ENCODE measurements at places on chromosomes 4 and X. TPM values are rescaled to one million over a fixed set of nuclear protein-coding genes. Genes with fewer than 3 reads are reported as not detected.

GRCh38 chrX:85922821-85923220, 124.5 kb downstream of the CHM start:
- no peak for DNase-seq

Gene GAGE12F
- polyA plus RNA-seq: not detected

Gene FRG2
- not detected for polyA plus RNA-seq

- DNase-seq: no peak
These were observed 77.9 kb upstream of the ADRA2C start for GRCh38 chr4:3688018-3688998.

DNA sequence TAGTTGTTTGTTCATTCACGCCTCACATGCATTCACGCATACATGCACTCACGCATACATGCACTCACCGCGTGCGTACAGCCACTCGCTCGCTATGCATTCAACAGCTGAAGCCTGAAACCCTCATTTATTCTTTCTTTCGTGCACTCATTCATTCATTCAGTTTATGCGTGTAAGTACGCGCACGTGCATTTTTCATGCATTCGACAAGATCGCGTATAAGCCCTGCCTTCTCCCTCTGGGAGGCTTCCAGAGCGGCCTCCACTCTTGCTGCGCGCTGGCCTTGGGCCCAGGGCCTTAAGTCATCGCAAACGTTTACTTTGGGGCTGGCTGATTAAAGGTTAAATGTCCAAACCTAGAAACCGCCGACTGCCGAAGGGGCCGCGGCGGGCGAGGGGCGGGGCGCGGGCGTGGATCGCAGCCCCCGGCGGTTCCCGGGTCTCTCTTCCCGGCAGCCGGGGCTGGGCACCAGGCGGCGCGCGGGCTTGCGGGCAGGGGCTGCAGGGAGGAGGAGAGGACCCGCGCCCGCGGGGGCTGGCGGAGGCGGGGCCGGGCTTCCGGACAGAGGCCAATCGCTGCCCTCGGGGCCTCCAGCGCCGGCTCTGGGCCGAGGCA, at the start of gene GYG2:
Gene GYG2, plus strand, starts transcription at position 587 of the 615 bp plus-strand sequence. CDS start 1,259 bp downstream, outside the sequence.
- no peak for DNase-seq

Gene SPOCK3
- 15.4 TPM for polyA plus RNA-seq

Gene EREG
- polyA plus RNA-seq: not detected

Gene ALAS2
- 9.3 TPM for polyA plus RNA-seq

DNA sequence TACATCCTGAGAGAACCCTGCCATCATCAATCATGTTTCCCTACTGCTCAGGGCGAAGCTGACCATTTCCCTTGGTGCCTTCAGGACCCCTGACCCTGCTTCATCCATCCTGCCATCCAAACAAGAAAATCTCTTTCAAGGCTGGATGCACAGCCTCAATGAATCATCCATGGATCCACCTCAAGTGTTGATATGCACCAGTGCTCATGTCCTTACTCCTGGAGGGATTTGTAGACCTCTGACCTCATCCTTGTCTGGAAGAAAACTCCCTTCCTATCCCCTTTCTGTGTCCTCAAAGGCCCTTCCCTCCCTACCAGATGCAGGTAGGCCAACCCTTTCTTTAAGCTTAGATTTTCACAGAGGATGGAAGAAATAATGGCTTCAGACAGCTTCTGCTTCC, 24.6 kb downstream of the BEX3 start:
- no peak for DNase-seq

DNA sequence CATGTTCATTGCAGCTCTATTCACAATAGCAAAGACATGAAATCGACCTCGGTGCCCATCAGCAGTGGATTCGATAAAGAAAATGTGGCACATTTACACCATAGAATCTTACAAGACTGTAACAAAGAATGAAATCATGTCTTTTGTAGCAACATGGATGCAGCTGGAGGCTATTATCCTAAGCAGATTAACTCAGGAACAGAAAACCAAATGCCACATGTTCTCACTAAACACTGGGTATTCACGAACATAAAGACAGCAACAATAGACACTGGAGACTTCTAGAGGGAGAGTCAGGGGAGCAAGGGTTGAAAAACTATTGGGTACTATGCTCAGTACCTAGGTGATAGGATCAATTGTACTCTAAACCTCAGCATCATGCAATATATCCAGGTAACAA, 180.5 kb downstream of the PPP1R2C start:
- no peak for DNase-seq

- DNase-seq: no peak
These were observed 309.4 kb downstream of the ANTXR2 start for GRCh38 chr4:79763486-79764075.

DNA sequence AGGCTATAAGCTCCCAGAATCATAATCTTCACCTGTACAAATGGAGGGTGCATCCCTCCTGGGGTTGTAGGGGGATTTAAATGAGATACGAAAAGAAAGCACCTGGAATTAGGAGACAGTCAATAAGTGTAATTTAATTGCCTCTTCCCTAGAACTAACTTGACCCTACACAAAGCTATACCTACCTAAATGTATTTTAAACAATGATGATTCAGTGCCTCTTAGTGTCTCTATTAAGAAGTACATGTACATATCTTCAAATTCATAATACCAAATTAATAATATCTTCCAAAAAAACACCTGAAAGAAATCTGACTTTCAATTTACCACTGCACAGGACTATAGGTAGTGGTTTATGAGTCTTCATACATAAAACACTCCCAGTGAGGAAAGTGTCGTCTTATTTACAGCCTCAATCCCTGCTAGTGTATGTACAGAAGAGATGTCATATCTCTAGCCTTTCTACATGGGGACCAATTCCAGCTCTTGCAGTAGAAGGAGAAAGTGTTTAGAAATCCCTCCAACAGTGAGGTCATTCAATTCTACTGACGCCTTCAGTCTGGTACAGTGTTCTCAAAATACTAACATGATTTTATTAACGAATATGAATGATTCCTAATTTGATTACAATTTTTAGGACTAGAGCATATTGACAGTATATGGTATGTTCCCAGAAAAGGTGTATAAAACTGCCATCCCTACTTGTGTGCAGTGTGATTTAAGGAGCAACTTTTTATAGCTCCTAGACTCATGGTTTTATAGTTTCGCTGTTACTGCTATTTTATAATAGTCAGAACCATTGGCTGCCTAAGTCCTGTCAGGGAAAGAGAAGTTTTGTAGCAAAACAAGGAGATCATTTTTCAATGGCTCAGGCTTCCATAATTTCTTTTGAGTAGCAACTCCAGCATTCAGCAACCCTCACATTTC, 282.7 kb downstream of the UNC5C start:
- no peak for DNase-seq

DNA sequence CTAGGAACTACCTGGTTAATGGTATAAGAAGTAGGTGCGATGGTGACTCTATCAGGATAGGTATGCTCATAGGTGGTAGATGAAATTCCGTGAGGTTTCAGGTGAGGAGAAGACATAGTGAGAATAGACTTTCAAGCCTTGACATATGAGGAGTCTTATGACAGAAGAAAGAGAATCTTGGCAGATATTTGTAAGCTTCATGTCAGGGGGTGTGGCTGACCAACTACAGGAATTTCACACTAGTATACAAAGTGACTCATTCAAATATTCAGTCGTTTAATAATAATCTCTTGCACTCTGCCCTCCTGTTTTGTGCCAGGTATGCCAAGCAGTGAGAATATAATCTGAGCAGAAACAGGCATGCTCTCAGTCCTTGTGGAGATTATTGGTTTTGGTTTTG, 22.8 kb downstream of the PACRGL start:
- DNase-seq: no peak

- DNase-seq: no peak
These were observed 24.8 kb upstream of the WDR19 start for GRCh38 chr4:39157520-39157919.

Gene USP51
- 12.3 TPM for polyA plus RNA-seq

GRCh38 chr4:1047976-1048772, 36.7 kb downstream of the FGFRL1 start:
- DNase-seq: no peak

DNA sequence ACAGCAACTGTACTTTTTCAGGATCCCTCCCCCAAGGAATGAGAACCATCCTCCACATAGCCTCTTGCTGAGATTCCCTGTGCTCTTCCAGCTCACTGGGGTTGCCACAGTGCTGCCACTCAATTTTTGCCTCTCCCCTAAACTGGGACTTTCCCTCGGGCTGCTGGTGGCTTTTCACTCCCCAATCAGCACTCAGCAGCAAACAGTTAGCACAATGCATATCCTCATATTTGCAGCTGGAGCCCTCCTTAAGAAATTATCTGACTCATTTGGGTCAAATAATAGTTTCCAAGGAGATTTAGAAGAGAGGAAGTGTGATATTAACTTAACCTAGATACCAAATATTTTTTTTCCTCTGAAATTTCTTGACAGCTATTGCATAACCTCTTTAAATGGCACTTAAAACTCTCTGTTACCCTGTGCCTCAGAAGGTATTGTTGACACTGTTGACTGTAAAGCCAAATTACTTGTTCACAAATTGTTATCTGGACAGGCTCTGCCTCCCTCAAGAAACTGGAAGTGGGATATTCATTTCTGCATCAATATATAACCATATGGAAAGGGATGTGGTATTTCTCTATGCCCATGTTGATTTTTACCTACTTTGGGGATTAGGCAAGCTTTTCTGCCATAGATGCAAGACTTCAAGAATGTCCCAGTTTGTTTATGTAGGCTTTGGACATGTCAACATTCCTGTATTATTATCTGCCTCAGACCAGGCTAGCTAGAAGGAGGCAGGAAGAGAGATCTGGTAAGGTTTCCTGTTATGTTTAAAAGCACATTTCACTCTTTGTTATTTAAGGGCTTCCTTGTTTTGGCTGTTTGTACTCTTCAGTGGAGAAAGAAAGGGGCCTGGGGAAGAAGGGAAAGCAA, 58.0 kb downstream of the SEPTIN11 start:
- DNase-seq: no peak

GRCh38 chrX:24085101-24085500, 30.3 kb downstream of the EIF2S3 start:
- no peak for DNase-seq

Gene DOCK11
- polyA plus RNA-seq: 20.1 TPM

GRCh38 chr4:139743027-139743426, 77.4 kb downstream of the MGST2 start:
- DNase-seq: no peak

Gene PDZD4
- polyA plus RNA-seq: 9.7 TPM

Gene TCEAL6
- 0.32 TPM for polyA plus RNA-seq

- DNase-seq: no peak
These were observed 27.4 kb downstream of the NOCT start for GRCh38 chr4:139042981-139043460.

- no peak for DNase-seq
These were observed 276.5 kb downstream of the PPP4R3C start for GRCh38 chrX:27186671-27187070.

DNA sequence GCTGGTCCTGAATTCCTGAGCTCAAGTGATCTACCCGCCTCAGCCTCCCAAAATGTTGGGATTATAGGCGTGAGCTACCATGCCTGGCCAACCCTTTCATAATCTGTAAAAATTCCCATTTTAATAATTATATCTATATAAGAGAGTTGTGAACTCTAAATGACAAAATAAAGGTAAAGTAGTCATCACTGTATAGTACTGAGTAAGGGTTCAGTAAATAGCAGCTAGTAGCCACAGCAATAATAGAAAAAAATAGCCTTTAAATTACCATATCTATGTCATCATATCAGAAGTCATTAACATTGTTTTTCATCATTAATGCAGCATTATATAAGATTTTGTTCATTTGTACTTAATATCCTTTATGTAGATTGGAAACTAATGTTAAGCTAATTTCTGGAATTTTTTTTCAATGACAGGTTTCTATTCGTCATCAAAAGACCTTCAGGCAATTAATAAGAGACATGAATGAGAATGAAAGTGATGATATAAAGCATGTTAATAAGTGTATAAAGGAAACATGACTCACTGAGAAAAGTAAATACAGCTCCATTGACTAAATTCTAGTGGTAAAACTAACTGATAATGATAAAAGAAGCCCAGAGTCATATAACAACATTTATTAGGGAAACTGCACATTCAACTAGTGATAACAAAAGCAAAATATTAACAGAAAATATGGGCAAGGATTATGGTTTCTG, 85.9 kb upstream of the UGT8 start:
- no peak for DNase-seq
